Ascending aorta (tissue), 2 donors: ENCODE measurements at places on chromosomes 2 and 18.

- DNase-seq, result no peak
- H3K27ac ChIP-seq, result no peak overlapping the region
- H3K4me1 ChIP-seq, result no peaks in the 10 kb centered on the region
- no peaks in the 10 kb centered on the region for H3K36me3 ChIP-seq
- no peak overlapping the region for H3K4me3 ChIP-seq
Measured at GRCh38 chr2:202605174-202605573, 29.6 kb upstream of the FAM117B start.

GRCh38 chr2:71563872-71564271 lies 110.5 kb downstream of the DYSF start:
- H3K27ac ChIP-seq, result peak overlapping the region; percentile 73
- DNase-seq, result no peak
- H3K4me1 ChIP-seq, result peaks cover 30% of the 10 kb centered on the region
- H3K4me3 ChIP-seq, result no peak overlapping the region

DNA sequence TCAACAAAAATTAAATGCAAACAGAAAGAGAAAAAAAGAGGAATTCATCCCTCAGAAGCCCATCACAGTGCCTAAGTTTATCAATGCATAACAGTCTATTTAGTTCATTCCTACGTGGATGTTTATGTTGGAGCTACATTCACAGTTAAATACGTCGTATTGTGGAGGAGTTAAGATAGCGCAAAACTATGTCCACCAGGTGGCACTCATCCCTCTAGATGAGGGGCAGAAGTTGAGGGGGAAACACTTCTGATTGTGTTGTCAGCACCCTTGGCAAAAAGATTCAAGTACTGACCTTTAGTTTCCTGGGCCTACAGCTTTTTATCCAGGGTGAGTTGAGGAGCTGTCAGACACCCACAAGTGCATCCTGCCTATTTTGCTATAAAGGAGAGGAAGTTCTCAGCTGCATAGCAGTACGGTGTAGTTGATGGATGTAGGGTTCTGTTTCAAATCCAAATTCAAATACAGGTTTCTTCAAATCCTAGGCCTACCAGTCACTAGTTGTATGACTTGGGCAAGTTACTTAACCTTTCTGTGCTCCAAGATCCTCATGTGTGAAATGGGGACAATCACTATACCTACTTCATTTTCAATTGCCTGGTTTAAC lies 26.8 kb upstream of the MYO1B start:
- no peak for DNase-seq
- no peak overlapping the region for H3K4me3 ChIP-seq
- H3K4me1 ChIP-seq, result peaks cover 11% of the 10 kb centered on the region
- no peaks in the 10 kb centered on the region for H3K27me3 ChIP-seq
- H3K27ac ChIP-seq, result no peak overlapping the region

DNA sequence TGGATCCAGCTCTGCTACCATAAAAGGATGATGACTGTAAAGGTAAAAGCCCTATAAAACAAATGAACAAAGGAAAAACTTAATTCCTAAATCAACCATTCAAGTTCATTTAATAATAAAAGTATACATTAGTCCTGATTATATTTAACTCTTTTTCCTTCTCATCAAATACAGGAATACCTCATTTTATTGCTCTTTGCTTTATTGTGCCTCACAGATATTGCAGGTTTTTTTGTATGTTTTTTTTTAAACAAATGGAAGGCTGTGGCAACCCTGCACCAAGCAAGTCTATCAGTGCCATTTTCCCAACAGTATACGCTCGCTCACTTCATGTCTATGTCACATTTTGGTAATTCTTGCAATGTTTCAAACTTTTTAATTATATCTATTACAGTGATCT lies 38.2 kb downstream of the USP37 start:
- no peaks in the 10 kb centered on the region for H3K27me3 ChIP-seq
- H3K27ac ChIP-seq, result no peak overlapping the region
- no peak overlapping the region for H3K4me3 ChIP-seq
- peaks cover 83% of the 10 kb centered on the region for H3K36me3 ChIP-seq
- DNase-seq, result no peak

- H3K27ac ChIP-seq, result no peak overlapping the region
- H3K4me3 ChIP-seq, result peak overlapping the region; percentile 20
- DNase-seq, result peak; percentile 85
- no peaks in the 10 kb centered on the region for H3K27me3 ChIP-seq
Measured at GRCh38 chr2:173402405-173402974, 47.8 kb downstream of the CDCA7 start.

- H3K4me1 ChIP-seq, result no peaks in the 10 kb centered on the region
- H3K36me3 ChIP-seq, result no peaks in the 10 kb centered on the region
- no peak overlapping the region for H3K4me3 ChIP-seq
- H3K27me3 ChIP-seq, result no peaks in the 10 kb centered on the region
- DNase-seq, result no peak
- no peak overlapping the region for H3K27ac ChIP-seq
Measured at GRCh38 chr2:188303363-188304031, 11.8 kb downstream of the GULP1 start.

DNA sequence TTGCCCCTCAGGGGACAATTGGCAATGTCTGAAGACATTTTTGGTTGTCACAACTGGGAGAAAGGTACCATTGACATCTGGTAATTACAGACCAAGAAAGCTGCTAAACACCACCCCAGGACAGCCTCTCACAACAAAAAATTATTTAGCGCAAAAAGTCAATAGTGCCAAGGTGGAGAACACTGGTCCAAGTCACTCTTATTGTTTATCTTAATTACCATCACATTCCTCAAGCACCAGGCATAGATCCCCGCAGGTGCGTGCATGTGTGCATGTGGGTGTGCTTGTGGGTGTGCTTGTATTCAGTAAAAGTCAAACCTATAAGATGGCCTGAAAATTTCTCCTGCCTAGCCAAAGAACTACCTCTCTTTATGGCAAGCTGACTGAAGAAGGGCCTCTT lies 74.9 kb upstream of the WDR75 start:
- DNase-seq, result no peak
- H3K36me3 ChIP-seq, result no peaks in the 10 kb centered on the region

- no peaks in the 10 kb centered on the region for H3K4me1 ChIP-seq
- H3K36me3 ChIP-seq, result no peaks in the 10 kb centered on the region
- no peak overlapping the region for H3K4me3 ChIP-seq
- no peaks in the 10 kb centered on the region for H3K27me3 ChIP-seq
Measured at GRCh38 chr2:74812787-74813590, 20.9 kb upstream of the HK2 start.

DNA sequence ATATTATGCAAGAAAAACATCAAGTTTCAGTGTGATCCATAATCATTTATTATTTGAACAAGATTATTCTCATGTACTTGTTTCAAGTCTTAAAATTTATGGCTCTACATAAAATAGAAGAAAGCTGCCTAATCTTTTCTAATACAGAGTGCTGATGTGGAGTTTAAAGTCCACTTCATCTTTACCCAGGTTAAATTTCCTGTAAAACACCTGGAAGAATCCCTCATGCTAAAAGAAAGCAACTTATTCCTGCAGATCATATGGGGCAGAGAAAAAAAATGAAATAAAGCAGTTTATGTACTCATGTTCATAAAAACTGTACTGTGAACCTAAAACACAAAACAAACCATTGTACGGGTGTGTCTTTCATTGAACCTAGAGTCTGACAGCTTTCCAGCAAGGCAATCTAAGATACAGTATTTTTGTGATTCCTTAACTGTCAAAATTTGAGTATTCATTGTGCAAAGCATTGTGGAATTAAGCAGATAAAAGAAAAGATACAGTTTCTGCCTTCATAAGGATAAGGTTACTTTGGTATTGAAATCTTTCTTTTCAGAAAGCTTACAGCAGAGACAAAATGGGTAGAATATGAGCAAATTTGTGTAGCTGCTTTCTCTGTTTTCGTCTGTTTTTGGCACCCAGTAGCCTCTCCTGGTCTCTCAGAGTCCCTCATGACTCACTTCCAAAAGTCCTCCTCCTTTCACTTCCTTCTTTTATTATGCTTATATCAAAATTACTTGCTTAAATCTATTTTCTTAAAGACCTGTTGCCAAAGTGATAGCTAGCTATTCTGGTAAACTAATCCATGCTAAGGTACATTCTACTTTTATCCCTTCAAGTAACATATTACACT lies 26.9 kb upstream of the GLS start:
- H3K27me3 ChIP-seq, result no peaks in the 10 kb centered on the region
- H3K27ac ChIP-seq, result peak overlapping the region; percentile 44
- H3K4me1 ChIP-seq, result no peaks in the 10 kb centered on the region
- H3K36me3 ChIP-seq, result no peaks in the 10 kb centered on the region

DNA sequence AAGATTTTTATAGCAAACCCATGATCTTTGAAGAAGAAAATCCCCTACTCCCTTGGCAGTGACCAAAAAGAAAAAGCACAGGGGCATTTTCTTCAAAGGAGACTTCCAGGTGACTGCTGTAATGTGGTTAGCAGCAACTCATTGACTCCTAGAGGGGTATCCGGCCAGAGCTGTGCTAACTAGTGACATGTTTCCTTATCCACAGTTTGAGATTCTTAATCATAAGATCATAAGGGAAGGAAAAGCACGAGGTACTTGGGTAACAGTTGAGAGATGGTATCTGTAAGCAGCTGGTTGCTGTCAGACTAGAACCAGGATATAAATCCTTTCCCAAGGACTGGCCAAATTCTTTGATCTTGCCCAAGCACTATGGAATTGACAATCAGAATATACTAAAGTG lies 124.7 kb downstream of the MREG start:
- no peak for DNase-seq
- H3K27ac ChIP-seq, result peak overlapping the region; percentile 41
- H3K4me1 ChIP-seq, result peaks cover 9% of the 10 kb centered on the region
- no peaks in the 10 kb centered on the region for H3K27me3 ChIP-seq

GRCh38 chr2:131349021-131349420 lies 14.9 kb downstream of the RAB6D start:
- H3K27ac ChIP-seq, result no peak overlapping the region
- no peak overlapping the region for H3K4me3 ChIP-seq
- H3K4me1 ChIP-seq, result no peaks in the 10 kb centered on the region
- H3K36me3 ChIP-seq, result no peaks in the 10 kb centered on the region

DNA sequence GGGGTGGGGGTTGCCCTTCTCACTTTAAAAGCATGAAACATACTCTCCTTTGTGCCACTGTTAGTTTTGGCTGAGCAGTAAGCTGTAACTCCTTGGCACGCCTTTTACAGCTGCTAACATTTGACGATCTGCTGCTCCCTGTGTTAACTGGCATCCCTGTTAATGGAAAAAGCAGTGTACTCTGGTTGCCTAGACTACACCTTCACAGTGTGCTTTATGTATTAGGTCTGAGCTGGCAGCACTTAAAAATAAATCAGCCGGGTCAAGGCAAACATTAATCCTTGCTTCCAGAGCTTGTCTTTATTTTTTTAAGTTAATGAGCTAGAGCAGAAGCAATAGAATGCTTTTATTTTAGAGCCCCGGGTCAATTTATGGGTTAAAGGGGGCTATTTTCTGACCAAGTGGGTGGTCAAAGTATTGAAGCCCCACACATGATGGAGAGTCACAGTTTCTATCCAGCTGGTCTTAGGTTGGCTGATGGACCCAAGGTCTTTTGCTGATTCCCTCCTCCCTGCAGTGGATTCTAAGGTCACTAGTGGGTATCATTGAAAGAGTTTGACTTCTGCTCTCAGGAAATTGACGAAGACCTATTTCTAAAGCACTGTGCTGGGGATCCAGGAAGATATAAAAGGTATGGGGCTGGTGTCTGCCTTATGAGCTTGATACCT lies 54.5 kb downstream of the CFAP221 start:
- H3K27me3 ChIP-seq, result no peaks in the 10 kb centered on the region
- no peak overlapping the region for H3K4me3 ChIP-seq
- H3K36me3 ChIP-seq, result no peaks in the 10 kb centered on the region
- no peak overlapping the region for H3K27ac ChIP-seq
- H3K4me1 ChIP-seq, result no peaks in the 10 kb centered on the region

GRCh38 chr2:217118559-217119284 lies 258.9 kb upstream of the TNP1 start:
- no peaks in the 10 kb centered on the region for H3K4me1 ChIP-seq
- H3K27me3 ChIP-seq, result no peaks in the 10 kb centered on the region

GRCh38 chr2:1782514-1782913 lies 38.2 kb upstream of the PXDN start:
- no peaks in the 10 kb centered on the region for H3K4me1 ChIP-seq
- no peaks in the 10 kb centered on the region for H3K36me3 ChIP-seq
- H3K27me3 ChIP-seq, result no peaks in the 10 kb centered on the region
- DNase-seq, result no peak
- H3K27ac ChIP-seq, result no peak overlapping the region

DNA sequence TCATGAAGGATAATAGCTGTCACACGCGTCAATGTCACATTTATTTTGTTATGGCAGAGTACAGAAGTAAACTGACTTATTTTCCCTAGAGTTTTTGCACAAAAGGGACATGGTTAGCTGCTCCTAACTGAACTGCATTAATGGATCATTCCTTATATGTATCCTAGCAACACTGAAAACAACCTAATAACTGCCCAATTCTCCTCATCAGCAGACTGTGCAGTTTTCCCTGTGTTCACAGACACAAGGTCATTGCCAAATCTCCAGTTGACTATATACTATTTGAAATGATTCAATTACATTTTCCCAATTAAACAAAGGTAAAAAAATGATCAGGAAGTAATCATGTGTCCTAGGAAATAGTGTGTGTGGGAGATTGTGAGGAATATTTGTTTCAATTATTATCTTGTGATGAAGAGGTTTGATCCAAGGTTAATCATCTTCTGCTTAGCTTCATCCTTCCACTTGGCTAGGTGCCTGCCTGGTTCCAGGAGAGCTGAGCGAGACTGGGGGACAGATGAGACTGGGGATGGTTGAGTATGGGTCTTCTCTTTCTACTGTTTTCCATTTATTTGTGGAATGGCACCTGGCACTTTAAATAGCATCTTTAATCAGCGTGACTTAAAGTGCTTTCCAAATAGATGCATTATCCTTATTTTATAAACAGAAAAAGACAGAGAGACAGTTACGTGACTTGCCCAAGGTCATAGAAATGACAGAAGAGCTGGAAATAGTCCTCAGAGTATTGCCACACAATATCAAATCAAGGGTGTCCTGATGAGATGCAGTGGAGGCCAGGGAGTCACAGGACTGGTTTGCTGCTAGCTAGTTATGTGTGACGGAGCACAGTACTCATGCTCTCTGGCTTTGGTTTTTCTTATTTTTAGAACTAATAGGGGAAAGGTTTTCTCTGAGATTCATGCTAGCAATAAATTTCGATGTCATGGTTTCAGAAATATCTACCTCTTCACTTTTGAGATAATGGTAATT lies 335.6 kb downstream of the PIK3C3 start:
- H3K27ac ChIP-seq, result no peak overlapping the region
- H3K4me1 ChIP-seq, result no peaks in the 10 kb centered on the region
- H3K27me3 ChIP-seq, result no peaks in the 10 kb centered on the region
- no peak for DNase-seq
- no peaks in the 10 kb centered on the region for H3K36me3 ChIP-seq

DNA sequence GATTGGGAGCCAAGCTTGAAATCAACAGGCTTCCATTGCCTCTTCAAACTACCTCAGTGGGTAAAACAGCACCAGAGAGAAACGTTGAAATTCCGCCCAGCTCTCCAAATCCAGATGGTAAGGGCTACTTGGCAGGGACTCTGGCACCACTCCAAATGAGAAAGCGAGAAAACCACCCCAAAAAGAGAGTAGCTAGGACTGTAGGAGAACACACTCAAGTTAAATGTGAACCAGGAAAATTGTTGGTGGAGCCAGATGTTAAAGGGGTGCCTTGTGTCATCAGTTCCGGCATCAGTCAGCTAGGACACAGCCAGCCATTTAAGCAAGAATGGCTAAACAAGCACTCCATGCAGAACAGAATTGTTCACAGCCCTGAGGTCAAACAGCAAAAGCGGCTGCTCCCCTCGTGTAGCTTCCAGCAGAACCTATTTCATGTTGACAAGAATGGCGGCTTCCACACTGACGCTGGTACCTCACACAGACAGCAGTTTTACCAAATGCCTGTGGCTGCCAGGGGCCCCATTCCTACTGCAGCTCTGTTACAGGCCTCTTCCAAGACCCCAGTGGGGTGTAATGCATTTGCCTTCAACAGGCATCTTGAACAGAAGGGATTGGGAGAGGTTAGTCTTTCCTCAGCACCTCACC lies 167.3 kb downstream of the ASXL3 start:
- no peak overlapping the region for H3K4me3 ChIP-seq
- H3K27me3 ChIP-seq, result no peaks in the 10 kb centered on the region
- H3K36me3 ChIP-seq, result peaks cover 25% of the 10 kb centered on the region
- no peak for DNase-seq
- H3K27ac ChIP-seq, result no peak overlapping the region
